ENCODE measurements at places on chromosomes 5 and 9.
A peak's percentile ranks its signal among the peaks of the same experiment; 100 is the strongest.

DNA sequence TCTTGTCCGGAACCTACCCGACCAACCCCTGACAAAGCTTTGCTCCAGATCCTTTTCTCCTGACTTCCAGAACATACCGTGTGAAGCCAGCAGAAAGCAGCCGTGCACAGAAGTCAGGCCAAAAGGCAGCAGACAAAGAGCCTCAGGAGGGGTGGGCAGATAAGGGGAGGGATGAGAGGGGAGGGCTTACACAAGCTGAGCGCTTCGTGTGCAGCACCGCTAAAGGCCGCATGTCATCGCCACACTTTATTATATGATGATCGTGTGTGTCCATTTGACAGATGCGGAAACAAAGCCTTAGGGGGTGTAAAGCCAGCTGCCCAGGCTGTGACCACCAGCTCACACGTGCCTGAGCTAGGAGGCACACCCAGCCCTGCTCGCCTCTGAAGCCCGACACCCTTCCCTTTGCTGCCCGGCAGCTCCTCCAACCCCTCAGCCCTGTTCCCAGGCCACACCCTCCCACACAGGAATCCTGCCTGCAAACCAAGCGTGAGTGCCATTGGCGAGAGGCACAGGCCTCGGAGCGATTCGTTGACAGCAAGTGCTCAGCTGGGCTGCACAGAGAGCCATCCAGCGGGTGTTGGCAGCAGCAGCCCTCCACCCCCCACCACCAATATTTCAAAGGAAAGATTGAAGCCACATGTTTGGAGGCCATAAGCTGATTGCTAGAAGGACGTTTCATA, 170.5 kb upstream of the SMIM23 start:
- no peaks in the 10 kb centered on the region for H3K36me3 ChIP-seq
- no peak overlapping the region for H3K4me3 ChIP-seq
- H3K4me1 ChIP-seq = no peaks in the 10 kb centered on the region
- DNase-seq = no peak

- H3K4me3 ChIP-seq = no peak overlapping the region
- no peaks in the 10 kb centered on the region for H3K4me1 ChIP-seq
- DNase-seq = no peak
- H3K27ac ChIP-seq = no peak overlapping the region
- no peaks in the 10 kb centered on the region for H3K36me3 ChIP-seq
Observed at GRCh38 chr9:91186632-91187108, 175.0 kb downstream of the AUH start.

- H3K27ac ChIP-seq = no peak overlapping the region
- no peak for DNase-seq
- H3K4me1 ChIP-seq = no peaks in the 10 kb centered on the region
- H3K27me3 ChIP-seq = no peaks in the 10 kb centered on the region
Observed at GRCh38 chr9:133806623-133807010, 68.5 kb upstream of the SARDH start.

- no peaks in the 10 kb centered on the region for H3K4me1 ChIP-seq
- no peak overlapping the region for H3K27ac ChIP-seq
- no peaks in the 10 kb centered on the region for H3K27me3 ChIP-seq
Observed at GRCh38 chr5:5793242-5794117, 371.0 kb downstream of the ICE1 start.

- H3K27ac ChIP-seq = no peak overlapping the region
- H3K4me1 ChIP-seq = no peaks in the 10 kb centered on the region
- no peak overlapping the region for H3K4me3 ChIP-seq
- H3K36me3 ChIP-seq = no peaks in the 10 kb centered on the region
- no peaks in the 10 kb centered on the region for H3K27me3 ChIP-seq
Observed at GRCh38 chr5:72836810-72837209, 20.3 kb downstream of the TNPO1 start.

GRCh38 chr9:129340427-129341170, 162.5 kb upstream of the IER5L start:
- DNase-seq = no peak
- no peaks in the 10 kb centered on the region for H3K27me3 ChIP-seq
- peak overlapping the region; percentile 62 for H3K27ac ChIP-seq
- H3K4me1 ChIP-seq = peaks cover 59% of the 10 kb centered on the region
- H3K36me3 ChIP-seq = peaks cover 17% of the 10 kb centered on the region

- H3K27ac ChIP-seq = no peak overlapping the region
- no peak overlapping the region for H3K4me3 ChIP-seq
- no peaks in the 10 kb centered on the region for H3K36me3 ChIP-seq
- no peaks in the 10 kb centered on the region for H3K27me3 ChIP-seq
- peaks cover 42% of the 10 kb centered on the region for H3K4me1 ChIP-seq
Observed at GRCh38 chr9:114722081-114722621, 40.2 kb upstream of the TEX48 start.

DNA sequence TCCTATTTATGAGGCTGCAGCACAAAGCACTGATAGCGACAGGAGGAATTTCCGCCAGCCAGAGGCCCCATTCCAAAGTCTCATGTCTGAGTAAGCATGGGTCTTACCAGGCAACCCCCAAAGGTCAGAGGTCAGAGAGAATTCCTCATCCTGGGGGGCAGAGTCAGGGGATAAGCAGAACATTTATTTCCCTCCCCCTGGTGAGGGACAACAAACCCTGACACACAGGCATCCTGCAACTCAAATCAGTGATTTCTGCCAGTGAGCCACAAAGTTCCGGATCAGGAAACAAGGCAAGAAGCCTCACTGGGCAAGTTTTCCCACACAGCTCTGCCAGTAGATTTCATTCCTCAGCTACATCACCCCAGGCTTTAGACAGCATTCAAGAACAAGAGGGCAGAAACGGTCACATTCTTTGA, 37.0 kb downstream of the ADAMTS12 start:
- no peak overlapping the region for H3K4me3 ChIP-seq
- no peaks in the 10 kb centered on the region for H3K36me3 ChIP-seq
- DNase-seq = no peak

DNA sequence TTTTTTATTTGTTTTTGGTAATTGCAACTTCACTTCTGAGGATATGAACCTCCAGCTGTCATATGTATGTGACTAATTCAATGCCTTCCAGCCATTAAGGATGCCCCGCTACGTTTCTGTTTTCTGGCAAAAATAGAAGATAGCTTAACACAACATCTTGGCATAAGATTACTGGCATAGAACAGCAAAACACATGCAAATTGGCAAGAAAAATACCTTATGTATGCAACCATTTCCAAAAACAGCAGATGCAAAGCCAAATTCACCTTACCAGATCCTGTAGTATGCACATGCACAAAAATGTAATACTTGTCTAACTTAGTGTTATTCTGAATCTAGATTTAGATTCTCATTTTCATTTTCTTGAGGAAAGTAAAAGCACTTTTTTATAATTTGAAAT, 461.1 kb upstream of the CYLC2 start:
- no peak for DNase-seq
- no peak overlapping the region for H3K27ac ChIP-seq
- H3K36me3 ChIP-seq = no peaks in the 10 kb centered on the region
- no peak overlapping the region for H3K4me3 ChIP-seq

DNA sequence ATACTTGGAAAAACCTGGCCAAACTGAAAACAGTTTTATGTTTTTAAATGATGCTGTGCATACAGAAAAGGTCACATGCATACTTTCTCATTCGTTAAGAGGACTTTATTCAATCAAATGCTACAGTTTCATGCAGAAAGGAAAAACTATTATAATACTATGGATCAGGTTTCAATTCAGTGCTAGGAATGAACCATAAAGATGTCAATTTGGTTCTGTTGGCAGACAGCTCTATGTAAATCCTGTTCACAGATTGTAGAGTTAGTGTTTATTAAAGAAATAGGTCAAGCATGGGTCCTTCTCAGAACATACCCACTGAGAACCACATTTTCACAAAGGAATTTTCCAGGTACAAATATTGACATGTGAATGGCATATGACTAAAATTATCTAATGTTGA, 57.1 kb downstream of the RETREG1 start:
- DNase-seq = no peak
- H3K27me3 ChIP-seq = no peaks in the 10 kb centered on the region
- no peak overlapping the region for H3K4me3 ChIP-seq

GRCh38 chr9:107046692-107047091, 183.7 kb downstream of the ZNF462 start:
- H3K27me3 ChIP-seq = no peaks in the 10 kb centered on the region
- no peaks in the 10 kb centered on the region for H3K36me3 ChIP-seq
- no peak for DNase-seq
- no peak overlapping the region for H3K4me3 ChIP-seq
- H3K4me1 ChIP-seq = no peaks in the 10 kb centered on the region

- no peaks in the 10 kb centered on the region for H3K36me3 ChIP-seq
- no peaks in the 10 kb centered on the region for H3K4me1 ChIP-seq
- DNase-seq = no peak
- H3K27me3 ChIP-seq = no peaks in the 10 kb centered on the region
- no peak overlapping the region for H3K27ac ChIP-seq
Observed at GRCh38 chr5:134784241-134784920, 25.8 kb downstream of the DDX46 start.

GRCh38 chr9:38771593-38771992, 51.7 kb upstream of the FAM240B start:
- no peaks in the 10 kb centered on the region for H3K27me3 ChIP-seq
- H3K27ac ChIP-seq = no peak overlapping the region
- H3K4me3 ChIP-seq = no peak overlapping the region
- no peaks in the 10 kb centered on the region for H3K4me1 ChIP-seq
- DNase-seq = no peak
- no peaks in the 10 kb centered on the region for H3K36me3 ChIP-seq

GRCh38 chr9:70419556-70420440, 5.3 kb upstream of the KLF9 start:
- peak overlapping the region; percentile 99 for H3K27ac ChIP-seq
- H3K4me3 ChIP-seq = peak overlapping the region; percentile 72
- peak; percentile 91 for DNase-seq
- no peaks in the 10 kb centered on the region for H3K27me3 ChIP-seq

DNA sequence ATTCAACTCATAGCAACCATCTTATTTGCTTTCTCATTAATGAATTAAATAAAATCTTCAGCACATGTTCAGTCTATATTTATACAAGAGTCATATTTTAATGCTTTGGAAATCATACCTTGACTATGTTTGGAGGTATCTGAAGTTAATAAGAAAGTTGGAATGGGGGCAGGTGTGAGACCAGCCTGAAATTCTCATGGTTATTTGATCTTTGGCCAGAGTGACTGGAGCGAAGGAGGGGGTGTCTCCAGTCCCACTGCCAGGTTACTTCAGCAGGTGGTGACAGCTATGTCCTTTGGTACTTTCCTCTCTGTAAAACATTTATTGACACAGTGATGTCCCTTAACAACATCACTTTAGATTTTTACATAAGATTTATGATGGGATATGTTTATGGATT, 318.1 kb upstream of the SGCD start:
- no peak overlapping the region for H3K4me3 ChIP-seq
- no peak overlapping the region for H3K27ac ChIP-seq
- H3K4me1 ChIP-seq = no peaks in the 10 kb centered on the region
- DNase-seq = no peak
- no peaks in the 10 kb centered on the region for H3K36me3 ChIP-seq

DNA sequence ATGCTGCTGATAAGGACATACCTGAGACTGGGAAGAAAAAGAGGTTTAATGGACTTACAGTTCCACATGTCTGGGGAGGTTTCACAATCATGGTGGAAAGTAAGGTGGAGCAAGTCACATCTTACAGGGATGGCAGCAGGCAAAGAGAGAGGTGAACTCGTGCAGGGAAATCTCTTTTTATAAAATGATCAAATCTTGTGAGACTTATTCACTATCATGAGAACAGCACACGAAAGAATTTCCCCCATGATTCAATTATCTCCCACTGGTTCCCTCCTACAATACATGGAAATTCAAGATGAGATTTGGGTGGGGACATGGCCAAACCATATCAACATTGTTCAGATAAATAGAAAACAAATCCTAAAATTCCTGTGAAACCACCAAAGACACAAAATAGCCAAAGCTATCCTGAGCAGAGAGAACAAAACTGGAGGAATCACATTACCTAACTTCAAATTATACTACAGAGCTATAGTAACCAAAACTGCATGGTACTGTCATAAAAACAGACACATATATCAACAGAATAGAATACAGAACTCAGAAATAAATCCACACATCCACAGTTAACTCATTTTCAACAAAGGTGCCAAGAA, 230.5 kb upstream of the TRIM32 start:
- no peaks in the 10 kb centered on the region for H3K27me3 ChIP-seq
- no peaks in the 10 kb centered on the region for H3K36me3 ChIP-seq
- H3K27ac ChIP-seq = no peak overlapping the region
- H3K4me3 ChIP-seq = no peak overlapping the region

DNA sequence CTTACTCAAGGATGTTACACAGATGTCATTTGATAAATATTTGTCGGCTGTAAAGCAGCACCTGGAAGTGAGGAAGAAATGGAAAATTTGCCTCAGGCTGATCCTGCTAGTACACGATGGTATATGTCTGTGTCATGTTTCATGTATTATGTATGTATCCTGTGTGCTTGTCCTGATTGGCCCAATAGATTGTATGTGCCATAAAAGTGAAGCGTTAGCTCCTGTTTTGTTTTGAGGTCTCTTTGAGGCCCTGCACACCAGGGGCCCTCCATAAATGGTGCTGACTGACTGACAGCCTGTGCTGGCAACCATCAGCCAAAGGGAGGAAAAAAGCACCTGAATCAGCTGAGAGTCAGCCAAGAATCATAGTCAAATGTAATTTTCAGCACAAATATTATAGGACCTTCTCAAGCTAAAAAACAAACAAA, 11.8 kb upstream of the LNPEP start:
- no peak for DNase-seq
- H3K4me3 ChIP-seq = no peak overlapping the region
- H3K4me1 ChIP-seq = peaks cover 40% of the 10 kb centered on the region
- H3K36me3 ChIP-seq = no peaks in the 10 kb centered on the region
- no peak overlapping the region for H3K27ac ChIP-seq
- no peaks in the 10 kb centered on the region for H3K27me3 ChIP-seq

DNA sequence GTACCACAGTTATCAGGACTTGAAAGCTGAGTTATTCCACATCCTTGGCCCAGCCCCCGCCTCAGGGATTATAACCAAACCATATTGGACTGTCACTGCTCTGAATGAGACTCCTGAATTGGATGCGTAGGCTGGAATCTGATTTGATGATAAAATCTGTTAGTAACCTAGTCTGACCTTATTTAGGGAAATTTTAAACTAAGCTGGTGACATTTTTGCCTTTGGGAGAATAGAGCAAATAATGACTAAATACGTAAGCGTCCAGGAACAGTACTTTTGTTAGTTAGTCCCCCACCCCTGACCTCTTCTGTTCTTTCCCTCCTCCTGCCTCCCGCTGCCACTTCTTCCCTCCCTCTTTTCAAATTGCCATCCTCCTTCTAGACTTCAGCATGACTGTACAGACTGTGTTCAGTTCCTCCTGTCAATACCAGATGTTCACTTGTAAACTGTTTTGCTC, 92.6 kb downstream of the TLE4 start:
- H3K36me3 ChIP-seq = no peaks in the 10 kb centered on the region
- peak overlapping the region; percentile 50 for H3K27ac ChIP-seq
- no peak for DNase-seq
- H3K27me3 ChIP-seq = no peaks in the 10 kb centered on the region
- H3K4me1 ChIP-seq = peaks cover 63% of the 10 kb centered on the region

DNA sequence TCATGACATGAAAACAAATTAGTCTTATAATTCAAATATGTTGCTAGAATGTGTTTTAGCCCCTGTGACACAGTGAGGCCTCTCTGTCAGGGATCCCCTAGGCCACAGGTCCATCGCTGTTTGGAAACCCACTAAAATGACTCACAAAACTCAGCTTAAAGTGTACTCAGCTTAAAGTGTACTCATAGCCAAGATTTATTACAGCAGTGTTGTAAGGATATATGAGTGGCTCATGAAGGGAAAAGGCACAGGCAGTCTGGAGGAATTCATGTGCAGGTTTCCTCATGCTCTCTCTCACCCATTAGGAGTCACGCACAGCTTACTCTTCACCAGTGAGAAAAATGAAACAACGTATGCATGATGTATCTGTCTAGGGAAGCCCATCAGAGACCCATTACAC, 24.4 kb upstream of the TGFBI start:
- H3K27ac ChIP-seq = no peak overlapping the region
- no peaks in the 10 kb centered on the region for H3K27me3 ChIP-seq
- H3K36me3 ChIP-seq = no peaks in the 10 kb centered on the region
- H3K4me1 ChIP-seq = no peaks in the 10 kb centered on the region
- no peak overlapping the region for H3K4me3 ChIP-seq
